Left ventricle myocardium superior (tissue), 1 donor: ENCODE measurements at places on chromosomes 11 and 22.

DNA sequence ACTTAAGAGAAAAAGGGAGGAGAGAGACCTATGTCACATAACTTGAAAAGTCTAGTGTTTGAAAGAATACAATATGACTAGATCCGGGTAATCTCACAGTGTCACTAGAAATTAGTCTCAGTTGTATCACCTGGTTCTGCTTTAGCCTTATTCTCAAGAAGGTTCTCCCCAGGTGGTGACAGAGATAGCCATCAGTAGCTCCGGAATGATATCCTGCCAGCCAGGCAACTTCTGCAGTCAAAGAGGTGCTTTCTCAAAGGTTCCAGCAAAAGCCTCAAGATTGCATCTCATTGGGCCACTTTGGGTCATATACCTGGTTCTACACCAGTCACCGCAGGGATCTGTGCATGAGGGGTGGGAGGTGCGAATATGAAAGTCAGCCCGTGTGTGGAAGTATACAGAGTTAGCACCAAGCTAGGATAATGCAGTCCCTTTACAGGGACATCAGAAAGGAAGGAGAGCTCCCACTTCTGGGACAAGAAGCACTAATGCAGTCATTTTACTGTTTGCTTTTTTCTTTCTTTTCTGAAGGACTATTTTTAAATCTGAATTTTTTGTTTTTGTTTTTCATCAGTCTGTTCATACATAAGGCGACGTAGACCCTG, 61.1 kb downstream of the CYB5R2 start:
- DNase-seq = no peak

GRCh38 chr11:111736181-111736590, 30.0 kb downstream of the PPP2R1B start:
- peak; percentile 41 for DNase-seq

- no peak for DNase-seq
Observed at GRCh38 chr11:114265122-114265878, 30.9 kb upstream of the NNMT start.

DNA sequence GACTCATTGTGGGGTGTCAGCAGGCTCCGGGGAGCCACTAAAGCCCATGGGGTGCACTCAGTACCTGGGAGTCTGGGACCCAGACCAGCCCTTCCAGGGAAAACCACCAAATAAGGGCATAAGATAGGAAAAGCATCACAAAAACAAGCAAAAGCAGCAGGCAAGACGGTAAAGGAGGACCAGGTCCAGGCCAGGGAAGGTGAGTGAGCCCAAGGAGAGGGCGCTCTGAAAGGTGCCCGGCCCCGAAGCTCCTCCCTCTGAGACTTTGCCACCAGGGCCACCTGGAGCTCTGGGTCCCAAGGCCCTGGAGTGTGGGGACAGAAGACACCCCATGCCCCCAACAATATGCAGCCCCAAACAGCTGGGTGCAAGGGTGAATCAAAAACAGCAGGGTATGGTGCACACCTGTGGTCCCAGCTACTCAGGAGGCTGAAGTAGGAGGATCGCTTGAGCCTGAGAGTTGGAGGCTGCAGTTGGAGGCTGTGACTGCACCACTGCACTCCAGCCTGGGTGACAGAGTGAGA, 5.2 kb upstream of the IL17REL start:
- DNase-seq = no peak

- DNase-seq = no peak
Observed at GRCh38 chr11:120134106-120134930, 3.6 kb downstream of the TRIM29 start.

DNA sequence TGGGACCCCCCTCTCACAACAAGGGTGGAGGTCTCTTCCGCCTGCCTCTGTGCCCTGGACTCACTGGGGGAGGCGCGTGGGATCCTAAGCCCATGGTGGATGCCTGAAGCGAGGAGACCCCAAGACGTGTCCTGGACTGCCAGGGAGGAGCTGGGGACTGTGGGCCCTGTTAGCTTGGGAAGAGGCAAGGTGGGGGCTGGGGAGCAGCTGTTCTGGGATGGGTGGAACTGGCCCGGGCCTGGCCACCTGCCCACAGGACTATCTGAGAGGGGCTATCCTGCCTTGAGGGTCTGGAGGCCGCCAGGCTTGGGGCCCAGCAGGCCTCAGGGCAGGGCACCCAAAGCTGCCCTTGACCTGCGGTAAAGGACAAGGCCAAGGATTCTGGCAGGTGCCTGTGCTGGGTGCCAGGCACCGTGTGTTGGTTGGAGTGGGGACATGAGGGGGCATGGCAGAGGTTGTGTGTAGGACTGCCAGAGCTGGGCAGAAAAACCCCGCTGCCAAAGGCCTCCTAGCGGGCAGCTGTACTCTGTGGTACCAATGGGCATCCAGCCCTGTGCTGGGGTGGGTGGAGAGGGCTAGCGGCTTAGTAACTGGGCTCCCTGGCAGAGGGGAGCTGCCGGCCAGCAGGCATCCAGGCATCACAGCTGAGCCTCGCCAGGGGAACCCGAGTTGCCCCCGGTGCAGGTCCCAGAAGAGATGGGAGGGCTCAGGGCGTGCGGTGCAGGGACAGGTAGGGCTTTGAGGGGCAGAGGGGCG, 670 bp downstream of the LSP1 start:
- no peak for DNase-seq

DNA sequence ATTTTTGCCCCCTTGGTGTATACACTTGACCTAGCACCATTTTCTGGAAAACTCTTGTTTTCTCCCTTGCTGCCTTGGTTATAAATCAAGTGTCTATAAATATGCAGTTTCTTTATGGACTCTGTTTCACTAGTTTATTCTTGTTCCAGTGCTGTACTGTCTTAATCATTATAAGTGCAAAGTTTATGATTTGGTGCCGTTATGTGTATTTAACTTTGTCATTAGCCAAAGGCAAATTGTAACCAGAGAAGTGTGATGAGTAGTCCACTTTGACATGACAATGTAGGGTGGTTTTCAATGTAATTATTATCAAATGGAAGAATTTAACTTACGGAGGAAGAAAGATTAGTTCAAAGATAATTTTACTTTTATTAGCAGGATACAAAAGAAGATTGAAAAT, 40.3 kb downstream of the SPECC1L start:
- DNase-seq = no peak
